Uterus (tissue), 4 donors: ENCODE measurements at places on chromosomes 13 and 19.

DNA sequence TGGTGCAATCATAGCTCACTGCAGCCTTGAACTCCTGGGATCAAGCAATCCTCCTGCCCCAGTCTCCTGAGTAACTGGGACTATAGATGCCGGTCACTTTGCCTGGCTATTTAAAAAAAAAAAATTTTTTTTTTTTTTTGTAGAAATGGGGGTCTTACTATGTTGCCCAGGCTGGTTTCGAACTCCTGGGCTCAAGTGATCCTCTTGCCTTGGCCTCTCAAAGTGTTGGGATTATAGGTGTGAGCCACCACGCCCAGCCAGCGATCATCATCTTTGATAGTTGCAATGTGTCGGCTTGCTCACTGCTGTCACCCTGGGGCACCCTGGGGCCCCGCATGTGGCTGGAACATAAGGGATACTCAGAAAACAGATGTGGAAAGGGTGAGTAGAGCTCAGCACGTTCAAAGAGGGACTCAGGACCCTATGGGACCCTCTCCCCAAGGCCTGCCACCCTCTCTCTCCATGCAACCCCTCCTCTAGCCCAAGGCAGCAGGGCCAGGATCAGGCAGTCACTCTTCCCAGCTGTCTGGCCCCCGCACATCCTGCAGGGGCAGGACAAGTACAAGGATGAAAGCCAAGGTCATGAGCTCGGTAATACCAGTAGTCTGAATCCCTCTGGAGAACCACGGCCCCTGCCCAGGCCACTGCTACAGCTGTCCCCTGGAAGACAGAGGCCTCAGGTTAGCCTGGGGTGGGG lies 6.5 kb upstream of the CCL25 start:
- no peak for DNase-seq

DNA sequence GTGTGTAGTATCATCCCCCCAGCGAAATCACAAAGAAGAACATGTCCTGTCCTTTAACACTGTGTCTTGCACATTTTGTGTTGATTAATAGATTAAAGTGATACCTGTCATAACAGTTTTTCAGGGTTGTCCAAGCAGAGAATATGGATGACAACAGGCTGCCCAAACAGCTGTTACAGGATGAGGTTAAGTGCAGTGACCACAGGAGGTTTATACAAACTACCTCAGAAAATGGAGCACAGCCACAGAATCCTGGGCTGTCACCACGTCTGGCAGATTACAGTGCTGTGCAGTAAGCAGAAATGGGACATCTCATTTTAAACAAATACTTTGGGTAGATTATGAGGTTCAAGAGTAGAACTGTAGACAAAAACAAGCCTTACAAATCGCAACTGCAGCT lies 575.6 kb downstream of the DCT start:
- DNase-seq: no peak

GRCh38 chr13:31772231-31772630 lies 32.9 kb downstream of the RXFP2 start:
- DNase-seq: no peak

DNA sequence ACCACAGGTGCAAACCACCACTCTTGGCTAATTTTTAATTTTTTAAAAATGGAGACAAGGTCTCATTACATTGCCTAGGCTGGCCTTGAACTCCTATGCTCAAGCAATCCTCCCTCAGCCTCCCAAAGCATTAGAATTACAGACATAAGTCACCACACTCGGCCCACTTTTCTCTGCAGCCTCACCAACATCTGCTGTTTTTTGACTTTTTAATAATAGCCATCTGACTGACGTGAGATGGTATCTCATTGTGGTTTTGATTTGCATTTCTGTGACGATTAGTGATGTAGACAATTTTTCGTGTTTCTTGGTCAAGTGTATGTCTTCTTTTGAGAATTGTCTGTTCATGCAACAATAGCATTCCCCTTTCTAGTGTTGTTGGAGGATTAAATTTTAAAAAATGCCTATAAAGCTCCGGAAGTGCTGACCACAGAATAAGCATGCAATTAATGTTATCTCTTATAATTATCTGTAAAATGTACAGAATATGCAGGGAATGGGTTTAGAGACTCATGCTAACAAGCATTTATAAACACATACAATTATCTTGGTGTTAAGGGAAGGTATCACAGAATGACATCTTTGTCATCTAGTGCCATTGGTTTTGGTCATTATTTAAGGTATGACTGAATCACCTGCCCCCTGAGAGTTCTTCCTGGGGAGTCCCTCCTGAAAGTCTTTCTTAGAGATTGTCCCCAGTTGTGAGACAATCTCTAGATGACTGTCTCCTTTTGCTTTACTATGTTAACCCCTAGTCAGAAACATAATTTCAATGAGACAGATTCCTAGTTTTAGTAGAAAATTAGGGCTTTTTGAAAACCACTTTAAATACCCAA lies 118.5 kb upstream of the SERTM1 start:
- no peak for DNase-seq

GRCh38 chr13:60850526-60850925 lies 453.5 kb downstream of the TDRD3 start:
- DNase-seq: no peak

GRCh38 chr19:12937093-12937926 lies 1.1 kb upstream of the CALR start:
- DNase-seq: no peak

DNA sequence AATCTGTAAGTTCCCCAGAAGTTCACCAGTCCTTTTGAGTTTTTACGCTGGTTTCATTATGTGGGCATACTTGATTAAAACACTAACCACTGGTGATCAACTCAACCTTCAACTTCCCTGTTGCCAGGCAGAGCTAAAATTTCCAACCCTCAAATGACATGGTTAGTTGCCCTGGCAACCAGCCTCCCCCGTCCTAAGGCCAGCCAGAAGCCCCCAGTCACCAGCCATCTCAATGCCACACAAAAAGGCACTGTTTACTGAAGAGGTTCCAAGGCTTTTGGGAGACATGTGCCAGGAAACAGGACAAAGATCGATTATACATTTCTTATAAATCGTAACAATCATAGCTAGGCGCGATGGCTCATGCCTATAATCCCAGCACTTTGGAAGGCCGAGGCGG lies 1.6 kb downstream of the ZNF649 start:
- no peak for DNase-seq

GRCh38 chr13:50969691-50970090 lies 60.1 kb downstream of the RNASEH2B start:
- no peak for DNase-seq

- DNase-seq: no peak
Observed at GRCh38 chr19:31641591-31641990, 292.4 kb upstream of the TSHZ3 start.

GRCh38 chr19:13588957-13589833 lies 82.9 kb upstream of the CACNA1A start:
- DNase-seq: peak; percentile 36

DNA sequence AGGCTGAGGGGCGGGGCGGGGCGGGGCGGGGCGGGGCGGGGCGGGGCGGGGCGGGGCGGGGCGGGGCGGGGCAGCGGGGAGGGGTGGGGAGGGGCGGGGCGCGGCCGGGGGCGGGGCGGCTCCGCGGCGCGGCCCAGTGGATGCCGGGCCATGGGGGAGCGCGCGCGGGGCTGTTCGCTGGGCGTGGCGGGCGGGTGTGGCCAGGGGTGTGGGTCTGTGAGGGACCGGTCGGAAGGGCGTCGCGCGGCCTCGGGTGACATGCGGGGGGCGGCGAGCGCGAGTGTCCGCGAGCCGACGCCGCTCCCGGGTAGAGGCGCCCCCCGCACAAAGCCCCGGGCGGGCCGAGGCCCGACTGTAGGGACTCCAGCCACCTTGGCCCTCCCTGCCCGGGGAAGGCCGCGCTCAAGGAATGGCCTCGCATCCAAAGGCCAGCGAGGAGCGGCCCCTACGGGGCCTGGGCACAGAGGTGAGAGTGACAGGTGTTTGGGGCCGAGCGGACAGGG lies at the start of gene ZFP28:
TSS of gene ZFP28 (plus strand) at position 188 of the 503 bp plus-strand sequence. CDS start at position 259, 71 bp downstream.
- DNase-seq: peak; percentile 76

DNA sequence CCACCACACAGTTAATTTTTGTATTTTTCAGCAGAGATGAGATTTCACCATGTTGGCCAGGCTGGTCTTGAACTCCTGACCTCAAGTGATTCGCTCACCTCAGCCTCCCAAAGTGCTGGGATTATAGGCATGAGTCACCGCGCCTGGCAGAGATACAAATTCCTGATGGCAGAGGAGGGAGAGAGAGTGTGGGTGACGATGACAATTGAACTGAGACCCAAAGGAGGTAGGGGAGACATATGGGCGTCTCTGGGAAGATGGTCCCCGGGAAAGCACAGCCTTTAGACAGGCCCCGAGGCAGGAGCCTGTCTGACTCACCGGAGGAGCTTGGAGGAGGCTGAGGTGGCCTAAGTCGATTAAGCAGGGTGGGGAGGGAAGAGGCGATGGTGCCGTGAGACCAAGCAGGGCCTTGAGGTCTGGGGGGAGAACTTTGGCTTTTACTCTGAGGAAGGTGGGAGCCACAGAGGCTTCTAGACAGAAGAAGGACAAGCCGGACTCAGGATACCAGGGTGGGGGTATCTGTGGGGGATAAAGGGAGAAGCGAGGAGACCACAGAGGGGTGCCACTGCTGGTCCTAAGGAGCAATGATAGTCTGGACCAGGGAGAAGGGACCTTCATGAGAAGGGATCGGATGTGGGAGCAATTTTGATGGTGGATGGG lies 38.2 kb downstream of the ARRDC2 start:
- DNase-seq: peak; percentile 24

- no peak for DNase-seq
Observed at GRCh38 chr19:35908973-35909683, 1.0 kb upstream of the TYROBP start.

- DNase-seq: peak; percentile 87
Observed at GRCh38 chr19:48110350-48110966, at the start of gene PLA2G4C. TSS of gene PLA2G4C (minus strand) at chr19:48110817. CDS start at chr19:48106529, 4,288 bp downstream.

- DNase-seq: peak; percentile 90
Observed at GRCh38 chr19:1154731-1155351, 19.2 kb downstream of the SBNO2 start.

DNA sequence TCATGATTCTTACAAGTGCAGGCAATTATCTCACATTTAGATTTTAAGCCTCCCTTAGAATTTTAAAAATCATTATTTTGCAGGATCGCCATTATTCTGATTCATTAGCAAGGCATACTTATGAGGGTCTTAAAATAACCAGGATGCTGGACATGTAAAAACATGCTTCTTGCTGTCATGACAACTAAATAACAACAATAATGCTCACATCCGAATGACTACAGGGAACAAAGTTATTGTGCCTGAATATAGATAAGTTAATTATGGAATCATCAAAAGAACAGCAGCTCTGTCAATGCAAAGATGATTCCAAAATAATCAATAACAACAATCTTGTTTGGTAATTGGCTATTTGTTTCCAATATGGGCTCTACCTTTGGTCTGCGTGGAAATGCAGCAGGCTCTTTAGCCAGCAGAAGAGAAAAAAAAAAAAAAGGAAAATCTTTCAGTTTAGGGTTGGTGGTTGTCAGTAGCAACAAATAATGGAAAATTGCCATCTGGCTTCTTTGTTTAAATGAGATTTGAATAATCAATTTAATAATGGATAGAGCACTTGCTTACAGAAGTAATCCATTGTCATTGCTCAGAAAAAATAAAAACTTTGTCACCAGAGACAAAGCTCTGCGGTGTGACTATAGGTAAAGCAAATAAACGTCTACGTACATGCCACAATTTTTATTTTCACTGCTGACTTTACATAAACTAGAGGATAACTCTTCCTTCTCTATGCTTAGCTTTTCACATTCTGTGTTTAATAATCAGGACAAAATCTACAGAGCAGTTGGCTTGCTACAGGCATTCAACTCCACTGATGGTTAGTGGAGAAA lies 468.9 kb upstream of the TSHZ3 start:
- DNase-seq: no peak

GRCh38 chr13:51811046-51811445 lies 7.1 kb upstream of the DHRS12 start:
- DNase-seq: no peak

DNA sequence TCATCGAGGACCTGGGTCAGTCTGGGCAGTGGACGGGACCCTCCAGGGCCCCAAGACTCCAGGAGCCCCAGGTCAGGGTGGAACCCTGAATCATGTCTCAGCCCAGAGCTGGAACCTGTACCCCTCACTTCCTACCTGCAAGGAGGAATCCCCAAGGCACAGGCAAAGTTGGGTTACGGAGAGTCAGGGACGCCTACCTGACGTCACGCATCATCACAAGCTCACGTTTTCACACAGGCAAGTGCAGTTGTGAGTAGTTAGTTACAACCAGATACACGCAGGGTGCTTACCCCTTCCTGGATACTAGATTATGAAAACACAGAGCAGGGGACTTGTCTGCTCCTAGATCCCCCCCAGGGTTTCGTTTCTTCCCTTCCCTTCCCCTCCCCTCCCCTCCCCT lies 1.9 kb downstream of the RETN start:
- DNase-seq: no peak

- DNase-seq: no peak
Observed at GRCh38 chr13:108495646-108496361, 133.6 kb upstream of the MYO16 start.
